ENCODE measurements at places on chromosomes 1 and 21.

GRCh38 chr21:37475186-37475868 lies 108.8 kb downstream of the DYRK1A start:
- no peak for DNase-seq

- no peak for DNase-seq
Measured at GRCh38 chr1:29812408-29813135, 576.2 kb downstream of the PTPRU start.

DNA sequence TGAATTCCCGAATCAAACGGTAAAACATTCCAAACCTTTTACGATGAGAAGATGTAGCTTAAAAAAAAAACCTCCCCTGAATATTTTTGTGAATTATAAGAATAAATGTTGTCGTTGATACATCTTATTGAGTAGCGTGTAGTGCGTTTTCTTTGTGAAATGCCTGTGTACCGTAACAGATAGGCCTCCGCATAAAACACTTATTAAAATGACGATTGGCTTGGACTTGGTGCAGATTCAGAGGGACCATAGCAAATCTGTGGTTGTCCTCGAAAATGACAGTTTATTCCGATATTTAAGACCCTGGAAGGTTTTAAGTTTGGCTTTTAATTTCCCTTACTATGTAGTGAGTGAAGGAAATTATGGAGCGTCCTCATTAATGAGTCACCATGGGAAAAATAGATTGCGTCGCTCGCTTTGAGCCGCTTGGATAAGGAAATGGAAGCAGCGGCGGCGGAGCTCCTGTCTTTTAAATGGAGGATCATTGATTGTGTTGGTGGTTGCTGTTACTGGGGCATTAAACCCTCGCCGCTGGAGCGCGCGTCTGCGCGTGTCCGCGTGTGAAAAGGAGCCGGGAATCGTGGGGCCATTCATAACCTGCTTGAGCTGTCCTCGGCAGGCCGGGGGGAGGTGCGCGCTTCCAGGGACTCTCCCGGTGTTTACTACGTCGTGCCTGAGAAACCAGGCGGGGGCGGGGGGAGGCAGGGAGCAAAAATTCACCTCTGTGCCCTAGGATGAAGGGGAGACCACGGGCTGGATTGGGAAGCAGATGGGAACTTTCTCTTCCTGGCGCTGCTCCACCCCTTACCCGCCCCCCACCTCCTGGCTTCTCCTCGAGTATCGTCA lies 1.6 kb downstream of the SPEN start:
- peak; percentile 73 for DNase-seq

- no peak for DNase-seq
Measured at GRCh38 chr1:56850922-56851321, 3.7 kb upstream of the C8A start.

DNA sequence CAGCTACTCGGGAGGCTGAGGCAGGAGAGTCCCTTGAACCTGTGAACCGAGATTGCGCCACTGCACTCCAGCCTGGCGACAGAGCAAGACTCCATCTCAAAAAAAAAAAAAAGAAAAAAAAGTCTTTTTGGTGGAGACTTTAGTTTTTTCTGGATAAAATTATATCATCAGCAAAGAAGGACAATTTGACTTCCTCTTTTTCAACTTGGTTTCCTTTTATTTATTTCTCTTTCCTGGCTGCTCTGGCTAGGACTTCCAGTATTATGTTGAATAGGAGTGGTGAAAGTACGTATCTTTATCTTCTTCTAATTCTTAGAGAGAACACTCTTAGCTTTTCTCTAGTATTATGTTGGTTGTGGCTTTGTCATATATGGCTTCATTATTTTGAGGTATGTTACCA lies 130.8 kb downstream of the PCBP3 start:
- DNase-seq: no peak

- no peak for DNase-seq
Measured at GRCh38 chr21:28152732-28153131, 839.9 kb downstream of the LTN1 start.

DNA sequence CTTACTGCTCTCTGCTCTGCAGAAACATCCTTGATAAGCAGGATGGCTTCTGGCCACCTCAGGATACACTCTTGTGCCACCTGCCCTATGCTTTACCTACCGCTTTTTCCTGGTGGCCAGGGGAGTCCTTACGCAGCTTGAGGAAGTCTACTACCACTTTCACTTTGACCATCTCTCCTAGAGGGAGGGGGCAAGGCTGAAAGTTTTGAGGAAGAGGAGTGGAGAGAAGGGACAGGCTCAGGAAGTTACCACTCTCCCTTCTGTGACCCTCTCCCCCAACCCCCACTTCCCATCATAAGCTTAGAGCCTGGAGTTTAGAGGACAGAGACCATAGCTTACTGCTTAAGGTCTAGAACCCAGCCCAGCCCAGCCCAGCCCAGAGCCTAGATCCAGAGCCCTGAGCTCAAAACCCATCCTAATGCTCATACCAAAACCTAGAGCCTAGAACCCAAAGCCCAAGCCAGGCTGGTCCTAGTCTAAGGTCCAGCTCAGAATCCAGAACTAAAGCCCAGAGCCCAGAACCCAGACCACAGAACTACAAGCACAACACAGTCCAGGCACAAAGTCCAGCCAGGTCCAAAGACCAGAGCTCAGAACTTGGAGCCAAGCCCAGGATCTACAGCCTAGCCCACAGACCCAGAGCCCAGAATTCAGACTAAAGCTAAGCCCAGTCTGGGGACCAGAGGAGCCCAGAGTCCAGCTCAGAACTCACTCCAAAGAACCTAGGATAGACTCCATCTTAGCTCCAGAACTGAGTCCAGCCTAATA lies 18.0 kb upstream of the MFSD2A start:
- no peak for DNase-seq

- DNase-seq: no peak
Measured at GRCh38 chr21:26753822-26754221, 91.4 kb downstream of the ADAMTS1 start.

DNA sequence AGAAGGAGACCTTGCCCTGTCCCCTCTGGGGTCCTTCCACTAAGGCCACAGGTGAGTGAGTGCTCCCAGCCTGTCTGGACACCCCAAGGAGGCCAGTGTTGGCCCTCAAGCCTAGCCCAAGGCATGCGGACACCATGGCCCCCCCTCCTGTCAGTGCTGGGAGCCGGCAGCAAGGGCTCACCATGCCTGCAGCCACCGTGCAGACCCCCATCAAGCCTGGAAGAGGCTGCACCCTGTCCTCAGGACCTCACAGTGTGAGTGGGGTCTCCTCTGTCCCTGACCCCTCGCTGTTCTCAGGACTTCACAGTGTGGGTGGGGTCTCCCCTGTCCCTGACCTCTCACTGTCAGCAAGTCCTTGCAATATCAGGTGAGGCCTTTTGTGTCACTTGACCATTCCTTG lies 33.2 kb upstream of the PRSS38 start:
- no peak for DNase-seq

- no peak for DNase-seq
Measured at GRCh38 chr1:97632075-97632474, 288.8 kb downstream of the DPYD start.

DNA sequence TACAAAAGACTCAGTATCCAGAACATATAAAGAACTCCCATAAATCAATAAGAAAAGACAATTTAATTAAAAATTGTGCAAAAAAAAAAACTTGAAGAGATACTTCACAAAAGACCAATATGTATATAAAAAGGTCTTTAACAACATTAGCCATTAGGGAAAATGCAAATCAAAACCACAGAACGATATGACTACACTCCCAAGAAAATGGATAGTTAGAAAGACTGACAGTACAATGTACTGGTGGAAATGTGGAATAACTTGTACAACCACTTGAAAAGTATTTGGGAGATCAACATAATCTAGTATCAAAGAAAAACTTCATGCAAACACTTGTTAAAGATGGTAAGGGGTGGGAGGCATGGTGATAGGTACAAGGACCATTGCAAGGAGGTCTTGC lies 3.9 kb upstream of the CLCA1 start:
- no peak for DNase-seq

DNA sequence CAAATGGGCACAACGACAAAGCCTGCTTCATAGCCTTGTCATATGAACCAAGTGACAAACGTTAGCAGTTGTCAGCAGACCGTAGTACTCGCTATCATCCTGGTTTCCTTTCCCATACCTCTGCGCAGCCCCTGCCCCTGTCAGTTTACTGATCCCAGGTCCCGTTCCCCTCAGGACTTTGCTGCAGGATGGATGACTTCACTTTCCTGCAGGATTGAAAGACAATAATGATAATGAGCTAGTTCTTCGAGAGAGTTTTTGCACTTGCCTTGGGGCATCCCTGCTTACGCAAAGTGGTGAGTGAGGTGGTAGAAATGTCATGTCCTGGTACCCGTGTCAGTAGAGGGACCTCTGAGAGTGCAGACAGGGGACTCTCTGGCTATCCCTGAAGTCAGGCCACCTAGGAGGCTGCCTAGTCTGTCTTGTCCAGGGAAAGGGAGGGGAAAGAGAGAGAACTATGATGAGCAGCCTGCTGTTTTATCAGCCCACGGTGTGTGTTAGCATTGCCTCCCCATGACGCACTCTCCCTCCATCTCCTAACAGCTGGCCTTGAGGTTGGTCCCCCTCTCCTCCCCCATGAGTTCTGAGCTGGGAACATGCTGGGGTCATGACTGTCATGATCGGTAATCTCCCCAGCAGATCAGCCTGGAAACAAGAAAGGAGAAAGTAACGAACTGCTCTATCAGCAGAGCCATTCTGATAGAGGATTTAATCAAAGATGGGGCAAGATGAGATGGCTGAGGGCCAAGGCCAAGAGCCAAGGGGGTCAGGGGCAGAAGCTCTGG lies 53.7 kb downstream of the ELK4 start:
- DNase-seq: no peak

DNA sequence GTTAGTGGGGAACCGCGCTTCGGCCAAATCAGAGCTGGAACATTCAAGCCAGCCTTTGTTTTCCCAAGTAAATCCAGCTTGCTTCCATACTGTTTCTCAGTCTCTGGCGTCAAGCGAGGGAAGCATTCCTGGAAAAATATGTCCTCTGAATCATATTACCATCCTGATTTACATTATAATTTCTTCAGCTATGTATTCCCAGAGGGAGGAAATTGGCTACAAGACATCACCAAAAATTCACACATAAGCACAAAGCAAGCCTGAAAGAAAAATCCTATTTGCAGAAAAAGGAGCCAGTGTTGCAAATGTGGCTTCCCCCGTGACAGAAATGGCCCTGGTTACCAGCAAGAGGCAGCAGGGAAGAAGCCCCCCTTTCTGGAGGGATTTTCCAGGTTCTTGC lies 233.3 kb downstream of the KCNJ6 start:
- no peak for DNase-seq

DNA sequence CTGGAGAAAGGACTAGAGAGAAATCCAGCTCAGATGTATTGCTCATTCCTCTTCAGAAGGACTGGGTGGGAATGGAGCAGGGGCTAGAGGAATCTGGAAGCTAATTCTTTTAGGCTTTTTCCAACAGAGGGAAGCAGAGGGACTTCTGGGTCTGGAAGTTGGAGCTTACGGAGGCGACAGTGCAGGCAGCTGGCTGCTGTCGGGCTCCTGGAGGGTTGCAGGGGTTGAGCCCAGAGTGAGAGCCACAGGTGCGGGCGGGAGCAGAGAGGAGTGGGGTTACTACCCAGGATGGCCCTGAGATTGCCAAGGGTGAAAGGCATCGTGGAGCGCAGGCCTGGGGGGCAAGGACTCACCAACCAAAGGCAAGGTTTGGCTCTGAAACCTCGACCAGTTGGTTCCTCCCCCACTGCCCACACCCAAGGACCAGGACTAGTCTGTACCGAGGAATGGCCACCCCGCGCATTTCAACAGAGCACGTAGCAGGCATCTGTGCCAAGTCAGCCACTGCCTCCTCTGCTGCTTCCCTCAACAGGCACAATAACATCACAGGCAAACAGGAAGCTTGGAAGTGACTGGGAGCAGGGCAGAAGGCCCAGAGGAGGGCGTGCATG lies 22.7 kb upstream of the EDN2 start:
- no peak for DNase-seq

Data from stimulated activated CD4-positive, alpha-beta T cell treated with anti-CD3 and anti-CD28 coated beads, Interleukin-4, amount 100 ng/mL, for 1 hour (primary cell).